Activated naive CD4-positive, alpha-beta T cell treated with anti-CD3 and anti-CD28 coated beads, Interleukin-2, amount 50 U/mL, for 72 hours (primary cell): ENCODE measurements at places on chromosomes 16 and 17.

GRCh38 chr16:62639890-62640289 is 603.7 kb upstream of the CDH8 start:
- no peak for DNase-seq

DNA sequence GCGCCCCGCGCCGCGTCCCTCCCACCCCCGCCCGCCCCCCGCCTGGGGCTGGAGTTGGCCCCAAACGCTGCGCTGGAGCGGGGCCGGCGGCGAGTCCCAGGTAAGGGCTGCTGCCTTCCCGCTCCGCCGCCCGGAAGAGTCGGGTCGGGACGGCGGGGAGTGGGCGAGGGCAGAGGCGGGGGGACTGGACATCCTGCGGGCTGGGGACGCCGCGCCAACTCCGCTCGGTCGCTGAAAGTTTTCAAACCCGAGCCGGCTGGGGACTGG is 469 bp downstream of the GPRC5C start:
- no peak for DNase-seq

- no peak for DNase-seq
These were observed 39.9 kb downstream of the SNX29 start for GRCh38 chr16:12016291-12016947.

GRCh38 chr17:79548116-79548515 is 62.7 kb downstream of the RBFOX3 start:
- DNase-seq, result no peak

- DNase-seq, result no peak
These were observed 51.0 kb upstream of the IRX5 start for GRCh38 chr16:54879681-54880080.
